ENCODE measurements at places on chromosomes 12 and 14.

DNA sequence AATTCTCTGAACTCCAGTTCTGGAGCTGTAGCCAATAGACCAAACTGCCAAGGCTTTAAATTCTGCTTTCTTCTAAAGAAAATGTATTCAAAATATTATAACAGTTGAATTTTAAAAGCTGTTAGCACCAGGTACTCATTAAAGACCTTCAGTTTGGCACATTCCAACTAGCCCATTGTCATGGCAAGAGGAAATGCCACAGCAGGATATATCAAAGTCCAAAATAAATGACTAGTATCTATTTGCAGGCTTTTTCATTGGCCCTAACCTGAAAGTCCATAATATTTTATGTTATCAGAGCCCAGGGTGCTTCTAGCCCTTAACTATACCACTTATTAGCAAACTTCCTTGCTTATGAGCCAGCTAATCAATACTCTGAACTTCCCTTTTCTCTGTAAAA is 3.1 kb upstream of the RIC8B start:
- no peak for ATAC-seq

DNA sequence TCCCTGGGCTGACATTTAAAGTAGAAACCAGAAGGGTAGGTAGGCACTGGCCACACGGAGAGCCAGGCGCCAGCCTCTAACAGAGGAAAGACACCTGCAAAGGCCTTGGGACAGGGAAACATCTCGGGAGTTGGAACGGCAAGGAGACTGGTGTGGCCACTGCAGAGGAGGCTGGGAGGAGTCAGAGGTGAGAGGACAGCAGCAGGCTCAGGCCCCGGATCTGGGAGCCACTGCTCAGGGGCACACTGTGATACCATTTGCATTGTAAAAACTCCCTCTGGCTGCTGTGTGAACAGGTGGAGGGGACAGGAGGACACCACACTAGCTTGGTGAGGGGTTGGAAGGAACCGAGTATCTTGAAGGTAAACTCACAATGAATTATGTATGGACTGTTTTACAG is 2.7 kb downstream of the ANHX start:
- no peak for ATAC-seq

- no peak for ATAC-seq
Measured at GRCh38 chr12:13450231-13451080, 253.9 kb downstream of the EMP1 start.

- no peak for ATAC-seq
Measured at GRCh38 chr12:47034661-47035060, 44.8 kb upstream of the PCED1B start.

GRCh38 chr14:100680439-100681051 is 46.1 kb upstream of the DLK1 start:
- no peak for ATAC-seq

- ATAC-seq, result no peak
Measured at GRCh38 chr12:76173756-76174155, 89.3 kb upstream of the NAP1L1 start.

All from gastroesophageal sphincter (tissue), 4 donors.